Stimulated activated CD8-positive, alpha-beta memory T cell treated with anti-CD3 and anti-CD28 coated beads, Interleukin-4, amount 100 ng/mL, for 4 hours (primary cell): ENCODE measurements at places on chromosomes 11 and 22.

GRCh38 chr22:26045051-26045450, 124.2 kb upstream of the SEZ6L start:
- DNase-seq = no peak

DNA sequence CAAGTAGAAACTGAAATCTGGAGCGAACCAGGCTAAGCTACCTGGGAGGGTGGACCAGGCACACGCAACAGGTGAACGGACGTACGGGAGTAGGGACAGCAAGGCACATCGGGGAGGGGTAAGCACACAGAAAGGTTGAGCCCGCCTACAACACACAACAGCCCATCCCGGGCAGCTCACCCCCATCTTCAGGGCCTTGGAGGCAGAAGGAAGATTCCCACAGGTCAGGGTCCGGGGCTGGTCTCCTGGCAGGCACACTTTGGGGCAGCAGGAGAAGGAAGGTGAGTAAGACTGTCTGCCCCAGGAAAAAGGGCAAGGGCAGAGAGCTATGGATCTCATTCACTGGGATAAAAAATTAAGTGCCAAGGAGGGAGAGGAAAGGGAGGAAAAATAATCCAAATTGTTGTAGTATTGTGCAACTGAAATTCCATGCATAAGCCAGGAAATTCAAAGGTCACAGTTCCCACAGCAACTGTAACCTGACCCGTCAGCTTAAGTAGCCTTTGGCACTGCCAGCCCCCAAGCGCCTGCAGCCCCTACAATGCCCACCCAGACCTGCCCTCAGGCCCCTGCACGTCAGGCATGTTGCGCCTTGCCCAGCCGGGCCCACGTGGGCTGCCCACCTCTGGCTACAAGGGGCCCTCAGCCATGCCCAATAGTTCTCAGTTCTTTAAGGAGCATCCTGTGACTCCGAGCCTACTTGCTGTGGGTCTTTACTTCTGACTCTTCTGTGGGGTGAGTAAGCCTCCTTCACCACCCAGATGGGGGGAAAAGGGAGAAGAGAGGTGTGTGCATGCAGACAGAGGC, 51.8 kb downstream of the MICAL3 start:
- no peak for DNase-seq

DNA sequence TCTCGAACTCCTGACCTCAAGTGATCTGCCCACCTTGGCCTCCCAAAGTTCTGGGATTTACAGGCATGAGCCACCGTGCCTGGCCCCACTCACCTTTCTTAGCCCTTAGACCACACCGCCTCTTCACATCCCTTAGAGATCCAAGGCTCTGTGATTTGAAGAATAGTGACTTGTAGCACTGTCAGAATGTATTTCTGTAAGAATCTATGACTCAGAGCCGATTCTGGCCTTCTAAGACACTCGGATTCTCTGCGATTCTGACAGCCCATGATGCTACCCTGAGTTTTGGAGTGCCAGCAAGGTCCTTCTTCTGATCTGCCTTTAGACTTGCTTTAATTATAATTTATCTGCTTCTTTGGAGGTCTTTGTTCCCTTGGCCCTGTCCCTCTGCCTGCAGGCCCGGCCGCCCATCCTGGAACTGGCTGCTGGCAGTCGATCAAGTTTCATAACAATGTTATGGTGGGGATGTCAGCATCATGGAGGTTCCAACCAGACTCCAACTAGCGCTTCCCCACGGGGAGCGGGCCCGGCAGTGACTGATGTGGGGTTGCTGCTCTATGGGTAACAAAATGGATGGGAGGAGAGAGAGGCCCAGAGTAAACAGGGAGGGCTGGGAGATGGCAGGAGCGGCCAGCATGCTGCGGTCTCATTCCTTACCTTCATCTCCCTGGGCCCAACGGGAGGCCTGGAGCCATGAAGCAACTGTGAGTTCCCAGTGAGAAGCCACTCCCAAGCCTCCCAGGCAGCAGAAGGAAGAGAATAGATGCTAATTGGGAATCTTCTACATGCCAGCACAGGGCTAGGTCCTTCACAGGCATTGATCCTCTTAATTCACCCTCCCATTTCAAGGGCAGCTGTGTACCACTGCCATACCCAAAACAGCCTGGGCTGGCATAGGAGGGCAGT, 55.7 kb upstream of the RASD2 start:
- DNase-seq = no peak

DNA sequence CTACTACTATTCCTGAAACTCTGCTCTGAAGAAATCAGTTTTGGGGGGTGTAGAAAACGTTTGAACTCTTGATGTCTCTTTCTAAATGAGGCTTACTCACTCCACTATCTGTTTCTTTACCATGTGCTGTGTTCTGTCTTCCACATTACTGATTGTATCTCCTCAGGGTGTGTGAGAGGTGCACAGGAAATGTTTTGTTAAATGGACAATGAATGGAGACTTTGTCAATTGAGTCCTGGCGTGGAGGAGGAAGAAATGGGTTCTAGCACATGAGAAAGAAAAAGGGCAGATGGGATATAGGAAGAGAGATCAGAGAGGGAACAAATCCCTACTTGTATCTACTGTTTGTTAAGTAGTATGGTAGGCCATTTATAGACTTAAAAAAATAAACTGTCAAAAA, 577.1 kb upstream of the CCDC90B start:
- no peak for DNase-seq

DNA sequence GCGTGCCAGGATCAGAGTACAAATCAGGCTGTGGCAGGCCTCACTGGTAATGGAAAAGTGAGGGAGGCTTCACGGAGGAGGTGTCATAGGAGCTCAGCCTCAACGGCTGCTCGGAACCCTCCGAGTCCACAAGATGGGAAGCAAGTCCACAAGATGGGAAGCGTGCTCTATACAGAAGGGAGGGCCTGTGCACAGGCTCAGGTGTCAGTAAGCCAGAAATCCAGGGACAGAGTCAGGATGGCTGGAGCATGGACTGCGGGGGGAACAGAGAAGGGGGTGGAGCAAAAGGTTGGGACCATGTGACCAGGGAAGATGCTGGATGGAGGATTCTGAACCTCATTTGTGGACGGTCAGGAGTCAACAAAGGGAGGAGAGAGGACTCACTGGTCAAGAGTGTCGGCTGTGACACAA, 3.4 kb upstream of the DPP3 start:
- DNase-seq = no peak

DNA sequence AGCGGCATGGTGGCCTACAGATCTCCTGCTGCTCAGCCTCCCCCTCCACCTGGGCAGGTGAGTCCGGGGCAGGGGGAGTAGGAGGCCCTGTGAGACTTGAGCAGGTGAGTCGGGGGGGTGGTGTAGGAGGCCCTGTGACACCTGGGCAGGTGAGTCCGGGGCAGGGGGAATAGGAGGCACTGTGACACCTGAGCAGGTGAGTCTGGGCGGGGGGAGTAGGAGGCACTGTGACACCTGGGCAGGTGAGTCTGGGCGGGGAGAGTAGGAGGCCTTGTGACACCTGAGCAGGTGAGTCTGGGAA, 299.3 kb downstream of the BRD1 start:
- DNase-seq = no peak

DNA sequence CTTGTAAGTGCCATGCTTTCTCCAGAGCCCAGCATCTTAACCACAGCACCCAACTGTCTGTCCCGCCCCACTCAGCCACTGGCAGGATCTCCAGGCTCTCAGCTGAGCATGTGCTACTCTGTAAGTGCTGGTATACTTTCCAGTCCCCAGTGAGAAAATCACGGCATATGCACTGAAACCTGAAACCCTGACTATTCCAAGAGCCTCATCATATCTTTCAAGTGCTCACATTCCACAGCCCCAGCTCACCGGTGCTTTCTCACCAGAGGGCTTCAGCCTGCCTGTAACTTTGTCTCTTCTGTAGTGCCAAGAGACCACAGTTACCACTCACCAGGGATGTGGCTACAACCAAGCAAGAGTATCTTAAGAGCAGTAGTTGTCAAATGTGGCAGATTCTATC, 24.4 kb upstream of the PAMR1 start:
- DNase-seq = no peak
